T-helper 1 cell (primary cell): ENCODE measurements at places on chromosomes 6 and 20.

GRCh38 chr6:20791944-20792343, 257.7 kb downstream of the CDKAL1 start:
- DNase-seq = no peak

GRCh38 chr6:166112580-166112979, 55.1 kb downstream of the TBXT start:
- DNase-seq = no peak

GRCh38 chr6:111553580-111553979, 52.1 kb downstream of the TRAF3IP2 start:
- no peak for DNase-seq

DNA sequence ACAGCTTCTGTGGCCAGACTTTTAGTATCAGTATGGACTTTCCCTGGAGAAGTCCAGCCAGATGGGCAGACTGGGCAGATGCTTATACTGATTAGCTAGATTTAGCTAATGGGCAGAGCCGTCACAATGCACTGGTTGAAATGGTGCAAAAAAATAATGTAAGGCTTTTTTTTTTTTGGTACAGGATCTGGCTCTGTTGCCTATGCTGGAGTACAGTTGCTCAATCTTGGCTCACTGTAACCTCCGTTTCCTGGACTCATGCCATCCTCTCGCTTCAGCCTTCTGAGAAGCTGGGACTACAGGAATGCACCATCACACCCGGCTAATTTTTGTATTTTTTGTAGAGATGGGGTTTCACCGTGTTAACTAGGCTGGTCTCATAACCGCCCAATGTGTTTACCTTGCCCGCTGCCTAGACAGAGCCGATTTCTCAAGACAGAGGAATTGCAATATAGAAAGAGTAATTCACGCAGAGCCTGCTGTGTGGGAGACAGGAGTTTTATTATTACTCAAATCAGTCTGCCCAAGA, 16.4 kb upstream of the KIFC1 start:
- DNase-seq = no peak

- peak; percentile 67 for DNase-seq
Measured at GRCh38 chr6:6547110-6547879, 41.2 kb upstream of the LY86 start.

- no peak for DNase-seq
Measured at GRCh38 chr6:143164565-143165105, 103.9 kb downstream of the AIG1 start.

- DNase-seq = no peak
Measured at GRCh38 chr20:37868851-37869333, 34.0 kb upstream of the VSTM2L start.

- DNase-seq = no peak
Measured at GRCh38 chr6:42292004-42292740, 74.5 kb upstream of the MRPS10 start.

- DNase-seq = no peak
Measured at GRCh38 chr20:10179574-10180298, 38.9 kb upstream of the SNAP25 start.

DNA sequence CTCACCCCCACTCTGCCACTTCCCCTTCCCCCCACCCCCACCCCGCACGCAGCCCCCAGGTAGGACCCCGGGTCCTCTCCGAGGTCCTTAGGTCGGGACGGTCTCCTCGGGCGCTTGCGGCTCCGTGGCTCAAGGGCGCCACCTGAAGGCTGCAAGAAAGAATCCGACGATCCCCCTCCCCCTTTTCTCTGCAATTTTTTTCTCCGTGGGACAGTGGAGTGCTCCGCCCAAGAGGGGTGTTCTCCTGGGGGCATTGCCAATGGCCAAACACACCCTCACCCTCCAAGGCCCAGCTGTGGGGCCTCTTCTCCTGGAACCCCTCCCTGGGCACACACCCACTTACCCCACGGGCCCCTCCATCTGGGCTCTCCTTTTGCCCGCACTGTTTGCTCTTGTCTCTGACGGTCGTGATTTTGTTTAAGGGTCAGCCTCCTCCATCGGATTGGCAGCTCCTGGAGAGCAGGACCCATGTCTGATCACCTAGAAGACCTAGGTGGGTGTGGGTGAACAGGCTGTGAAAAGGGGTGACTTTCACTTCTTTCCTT, 1.1 kb upstream of the TMEM74B start:
- DNase-seq = peak; percentile 54

- no peak for DNase-seq
Measured at GRCh38 chr6:131290955-131291354, 155.7 kb downstream of the AKAP7 start.

DNA sequence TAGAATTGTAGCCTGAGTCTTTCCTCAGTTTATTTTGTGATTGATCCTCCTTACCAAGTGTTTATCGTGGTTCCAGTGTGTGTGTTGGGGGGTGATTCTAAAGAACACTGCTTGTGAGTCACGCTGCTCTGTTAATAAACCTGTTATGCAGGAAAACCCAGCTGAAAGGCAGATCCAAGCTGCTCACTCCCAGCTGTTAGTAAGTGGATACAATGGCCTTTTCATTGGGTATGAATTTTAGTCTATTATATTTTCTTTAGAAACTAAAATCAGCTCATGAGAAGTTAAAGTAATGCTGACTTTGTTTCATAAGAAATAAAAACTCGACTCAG, 12.2 kb upstream of the DSTN start:
- DNase-seq = no peak
